ENCODE measurements at places on chromosomes 11 and 22. TPM values are rescaled to one million over a fixed set of nuclear protein-coding genes. Genes with fewer than 3 reads are reported as not detected.

GRCh38 chr22:37284805-37285355, 2.6 kb downstream of the CYTH4 start:
- no peak for DNase-seq

RASD2 gene
- polyA plus RNA-seq: 25.4 TPM

VPS37C gene
- 22.0 TPM for polyA plus RNA-seq

DNA sequence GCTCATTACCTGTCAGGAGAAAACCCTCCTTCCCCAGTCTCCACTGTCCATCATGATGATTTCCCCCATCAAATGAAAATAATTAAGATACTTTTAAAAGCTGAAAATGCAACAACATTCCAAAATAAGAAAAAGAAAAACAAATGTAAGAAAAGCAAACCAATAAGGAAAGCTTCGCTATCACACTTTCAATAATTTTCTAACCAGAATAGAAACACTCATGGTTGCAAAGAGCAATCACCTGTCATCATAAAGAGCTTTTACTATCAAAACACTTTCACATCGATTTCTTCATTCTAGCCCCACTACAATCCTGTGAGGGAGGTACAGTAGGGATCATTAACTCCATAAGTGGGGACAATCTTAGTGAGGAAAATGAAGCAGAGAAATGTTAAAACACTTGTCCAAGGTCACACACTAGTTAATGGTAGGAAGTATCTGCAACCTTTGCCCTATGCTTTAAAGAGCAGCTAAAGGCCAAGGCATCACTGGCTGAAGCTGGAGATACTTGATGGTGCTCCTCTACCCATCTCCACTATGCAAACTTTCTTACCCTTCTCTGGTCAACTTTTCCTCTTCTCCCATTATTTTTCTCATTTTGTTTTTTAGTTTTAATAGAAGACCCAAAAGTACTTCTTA, 2.6 kb downstream of the RBM4B start:
- no peak for DNase-seq

GRCh38 chr22:33796494-33796893, 123.8 kb downstream of the LARGE1 start:
- DNase-seq: no peak

DNA sequence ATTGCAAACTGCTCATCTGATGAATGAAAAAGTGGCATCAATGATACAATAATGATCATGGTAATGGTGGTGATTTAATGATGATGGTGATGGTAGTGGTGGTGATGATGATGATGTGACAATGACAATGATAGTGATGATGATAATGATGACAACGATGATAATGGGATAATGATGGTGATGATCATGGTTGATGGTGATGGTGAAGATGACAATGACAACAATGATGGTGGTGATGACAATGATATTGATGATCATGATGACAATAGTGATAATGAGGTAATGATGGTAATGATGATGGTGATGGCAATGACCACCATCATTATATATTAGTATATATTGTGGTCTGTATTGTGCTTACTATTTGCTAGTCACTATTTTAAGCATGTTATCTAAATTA, 474.3 kb downstream of the TBC1D22A start:
- DNase-seq: no peak

ZDHHC13 gene
- 6.7 TPM for polyA plus RNA-seq

GRCh38 chr11:119697882-119698281, 31.1 kb downstream of the NECTIN1 start:
- no peak for DNase-seq

CDKN1C gene
- polyA plus RNA-seq: 250 TPM

Data from hindlimb muscle (tissue), 1 donor.